ENCODE measurements at places on chromosomes 16 and 17.

GRCh38 chr16:80366023-80366422, 174.8 kb upstream of the DYNLRB2 start:
- no peak for DNase-seq

- DNase-seq = no peak
Measured at GRCh38 chr16:2475413-2476344, 752 bp downstream of the TBC1D24 start.

DNA sequence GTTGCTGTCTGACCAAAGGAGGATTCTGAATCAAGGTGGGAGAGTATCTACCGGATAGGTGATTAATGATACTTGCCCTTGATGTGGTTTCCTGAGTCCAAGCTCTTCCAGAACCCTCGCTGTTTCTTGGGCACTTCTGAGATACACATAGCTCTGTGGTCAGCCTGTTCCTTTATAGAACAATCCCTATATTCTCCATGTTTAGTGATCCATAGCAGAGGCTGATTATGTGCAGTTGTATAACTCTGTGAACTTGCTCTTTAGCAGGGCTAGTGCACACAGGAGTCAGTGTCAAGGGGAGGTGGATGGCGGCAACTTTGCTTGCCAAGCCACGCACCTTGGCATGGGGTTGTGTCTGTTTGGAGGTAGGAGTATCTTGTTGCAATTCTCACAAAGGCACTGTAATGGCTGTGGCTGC, 36.1 kb downstream of the ARL4D start:
- no peak for DNase-seq

- DNase-seq = no peak
Measured at GRCh38 chr17:7107795-7108559, 6.6 kb downstream of the ASGR2 start.

DNA sequence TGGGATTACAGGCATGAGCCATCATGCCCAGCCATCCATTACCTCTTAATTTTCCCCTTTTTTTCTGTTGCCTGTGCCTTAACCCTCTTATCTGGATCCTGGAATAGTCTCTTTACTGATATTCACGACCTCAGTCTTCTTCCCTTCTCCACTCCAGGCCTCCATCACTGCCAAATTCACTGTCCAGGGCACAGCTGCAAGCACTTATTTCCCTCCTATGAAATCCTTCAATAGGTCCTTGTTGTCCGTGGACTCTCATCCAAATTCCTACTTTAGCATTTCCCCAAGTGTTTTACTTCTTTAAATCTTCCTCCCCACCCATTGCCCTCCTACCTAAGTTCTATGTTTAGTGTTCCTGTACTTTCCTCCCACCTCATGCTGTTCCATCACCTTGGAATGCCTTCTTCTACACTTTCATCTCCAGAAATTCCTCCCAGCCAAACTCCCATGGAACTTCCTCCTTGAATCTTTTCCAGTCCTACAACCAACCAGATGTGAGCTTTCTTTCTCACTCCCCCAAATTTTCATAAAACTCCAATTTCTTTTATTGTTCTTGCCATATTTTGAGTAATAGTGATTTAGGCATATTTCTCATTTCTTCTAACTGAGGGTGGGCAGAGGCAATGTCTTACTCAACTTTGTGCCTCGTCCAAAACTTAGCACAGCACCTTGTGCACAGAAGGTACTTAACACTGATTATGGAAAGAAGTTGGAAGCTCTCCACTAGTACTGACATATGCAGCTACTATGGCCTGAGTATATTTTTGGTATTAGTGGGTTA, 35.3 kb downstream of the FAM20A start:
- no peak for DNase-seq

DNA sequence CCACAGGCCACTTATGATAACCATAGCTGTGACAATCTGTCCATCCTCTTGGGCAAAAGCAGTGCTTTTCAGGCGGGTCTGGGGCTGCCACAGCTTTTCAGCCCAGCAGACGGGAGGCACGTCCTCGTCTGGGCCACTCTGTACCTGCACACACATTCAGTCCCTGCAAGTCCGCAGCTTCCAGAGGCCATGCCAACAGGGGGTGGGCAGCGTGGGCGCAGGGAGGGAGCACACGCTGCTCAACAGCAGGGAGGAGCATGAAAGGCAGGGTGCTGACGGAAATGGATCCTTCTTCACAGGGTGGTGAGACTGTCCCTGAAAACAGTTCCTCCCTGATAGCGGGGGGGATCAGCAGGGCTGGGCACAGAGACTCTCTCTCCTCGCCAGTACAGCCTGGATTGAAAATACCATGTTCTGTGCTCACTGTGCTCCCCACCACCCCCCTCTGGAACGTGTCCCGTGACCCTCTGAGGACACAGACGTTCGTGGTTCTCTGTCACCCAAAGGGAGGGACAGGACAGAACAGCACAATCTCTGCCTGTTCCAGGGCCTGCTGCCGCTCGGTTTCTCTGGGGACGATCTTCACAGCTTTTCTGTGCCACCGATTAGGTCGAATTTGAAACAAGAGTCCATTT, 41.7 kb downstream of the PEMT start:
- no peak for DNase-seq

GRCh38 chr17:17028059-17028877, 14.0 kb upstream of the MPRIP start:
- no peak for DNase-seq

DNA sequence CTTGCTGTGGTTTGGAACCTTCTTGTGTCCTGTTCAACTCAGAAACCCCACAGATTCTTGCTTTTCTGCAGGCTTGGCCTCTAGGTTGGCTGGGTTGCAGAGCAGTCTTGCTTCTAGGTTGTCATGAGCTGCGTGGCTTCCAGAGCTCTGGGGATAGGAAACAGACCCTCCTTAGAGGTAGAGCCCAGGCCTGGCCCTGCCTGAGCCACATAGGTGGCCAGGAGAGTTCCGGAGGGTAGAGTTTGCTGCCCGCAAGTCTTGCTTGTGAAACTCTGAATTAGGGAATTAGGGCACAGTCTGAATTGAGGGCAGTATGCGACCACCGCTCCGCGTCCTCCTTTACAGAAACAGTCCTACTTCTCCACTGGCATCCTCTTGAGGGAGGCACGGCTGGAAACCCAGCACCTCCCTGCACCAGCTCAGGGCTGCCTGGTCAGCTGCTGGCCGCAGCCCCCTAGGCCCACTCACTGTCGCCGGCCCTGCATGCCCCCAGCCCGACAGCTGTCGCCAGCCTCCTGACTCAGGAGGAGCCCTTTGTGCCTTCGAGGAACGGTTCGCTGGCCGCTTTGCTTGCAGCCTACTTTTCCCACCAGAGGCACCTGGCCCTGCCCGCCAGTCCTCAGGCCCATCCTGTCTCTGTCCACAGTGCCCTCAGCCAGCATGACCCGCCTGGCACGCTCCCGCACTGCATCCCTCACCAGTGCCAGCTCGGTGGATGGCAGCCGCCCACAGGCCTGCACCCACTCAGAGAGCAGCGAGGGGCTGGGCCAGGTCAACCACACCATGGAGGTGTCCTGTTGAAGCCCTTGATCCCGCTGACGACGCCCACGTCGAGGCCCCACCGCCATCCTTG, 4.3 kb upstream of the SETD6 start:
- no peak for DNase-seq

DNA sequence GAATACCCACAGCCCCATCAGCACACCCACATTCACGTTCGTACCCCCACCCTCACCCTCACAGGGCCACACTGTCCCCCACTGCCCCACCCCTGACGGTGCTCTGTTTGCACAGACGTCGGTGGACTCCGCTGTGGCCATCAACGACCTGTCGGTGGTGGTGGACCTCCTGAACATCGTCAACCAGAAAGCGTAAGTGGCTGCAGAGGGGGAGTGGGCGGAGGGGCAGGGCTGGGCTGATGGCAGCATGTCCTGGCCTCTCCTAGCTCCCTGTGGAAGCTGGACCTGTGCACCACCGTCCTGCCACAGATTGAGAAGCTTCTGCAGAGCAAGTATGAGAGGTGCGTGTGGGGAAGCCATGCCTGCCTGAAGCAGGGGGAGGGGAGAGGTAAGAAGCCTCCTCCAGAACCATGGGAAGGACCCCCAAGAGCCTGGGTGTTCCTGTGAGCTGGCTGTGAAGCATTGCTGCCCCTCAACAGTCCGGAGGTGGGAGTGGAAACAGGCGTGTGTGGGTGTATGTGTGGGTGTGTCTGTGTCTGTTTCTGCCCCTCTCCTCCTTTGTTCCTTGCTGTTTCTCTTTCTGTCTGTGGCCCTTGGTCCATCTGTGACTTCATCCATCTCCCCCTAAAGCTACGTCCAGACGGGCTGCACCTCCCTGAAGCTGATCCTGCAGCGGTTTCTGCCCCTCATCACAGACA, 20.3 kb downstream of the KATNB1 start:
- DNase-seq = no peak

GRCh38 chr16:11484691-11485258, 101.9 kb downstream of the LITAF start:
- DNase-seq = no peak

DNA sequence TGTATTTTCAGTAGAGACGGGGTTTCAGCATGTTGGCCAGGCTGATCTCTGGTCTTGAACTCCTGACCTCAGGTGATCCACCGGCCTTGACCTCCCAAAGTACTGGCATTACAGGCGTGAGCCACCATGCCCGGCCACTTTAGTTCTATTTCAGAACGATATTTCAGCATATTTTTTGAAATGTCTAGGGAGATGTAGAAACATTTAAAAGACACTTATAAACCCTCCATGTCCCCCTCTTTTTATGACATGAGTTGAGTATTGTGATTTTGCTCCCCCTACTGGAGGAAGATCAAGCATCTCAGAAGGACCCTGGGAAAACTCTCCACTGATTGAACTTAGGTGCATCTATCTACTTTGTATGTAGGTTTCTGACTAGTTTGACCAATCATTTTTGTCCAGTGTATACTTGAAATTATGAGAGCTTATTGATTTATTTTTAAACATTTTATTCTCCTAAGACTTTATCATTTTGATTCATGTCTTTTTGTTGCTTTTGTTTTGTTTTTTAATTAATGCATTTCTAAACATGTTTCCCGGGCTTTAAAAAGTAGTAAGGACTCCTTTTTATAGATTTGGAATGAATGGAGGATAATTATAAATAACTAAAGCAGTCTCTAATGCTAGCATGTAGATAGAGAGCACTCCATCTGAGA, 105.1 kb downstream of the CHD9 start:
- DNase-seq = no peak

DNA sequence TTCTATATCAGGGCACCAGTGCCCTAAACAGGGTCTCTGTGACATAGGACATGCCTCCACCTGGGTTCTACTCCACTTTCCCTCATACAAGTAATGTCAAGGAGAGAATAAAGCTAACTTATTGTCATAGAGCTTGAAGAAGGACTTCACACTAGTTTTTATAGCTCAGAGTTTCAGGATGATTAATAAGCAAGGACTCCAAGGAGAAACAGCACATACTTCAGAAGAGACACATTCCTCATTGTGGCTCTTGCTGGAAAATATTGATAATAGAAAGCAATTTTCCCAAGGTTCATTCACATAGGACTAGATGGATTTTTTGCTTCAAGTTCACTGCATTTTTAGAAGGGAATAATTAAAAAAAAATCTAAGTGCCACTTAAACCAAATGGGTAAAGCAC, 133.3 kb downstream of the CA10 start:
- DNase-seq = no peak

Data from T-helper 2 cell (primary cell).